ENCODE measurements at places on chromosomes 5 and 9.

- no peak for DNase-seq
These were observed 43.6 kb upstream of the KDM4C start for GRCh38 chr9:6714176-6714575.

DNA sequence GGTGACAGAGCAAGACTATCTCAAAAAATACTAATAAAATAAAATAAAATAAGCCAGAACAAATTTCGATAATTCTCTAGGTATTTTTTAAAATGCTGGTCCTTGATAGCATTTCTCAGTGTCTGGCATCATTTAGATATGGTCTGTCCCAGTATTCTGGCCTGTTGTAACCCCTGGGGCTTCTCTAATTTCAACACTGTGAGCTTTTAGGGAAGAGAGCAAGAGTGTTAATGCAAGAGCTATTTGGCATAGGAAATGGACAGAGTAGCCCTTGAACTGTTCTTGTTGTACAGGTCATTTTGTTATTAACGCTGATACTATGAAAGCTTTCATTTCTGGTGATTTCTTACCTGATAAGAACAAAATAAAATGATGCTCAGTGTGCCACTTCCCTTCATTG, 112.2 kb upstream of the ZNF608 start:
- DNase-seq, result no peak

DNA sequence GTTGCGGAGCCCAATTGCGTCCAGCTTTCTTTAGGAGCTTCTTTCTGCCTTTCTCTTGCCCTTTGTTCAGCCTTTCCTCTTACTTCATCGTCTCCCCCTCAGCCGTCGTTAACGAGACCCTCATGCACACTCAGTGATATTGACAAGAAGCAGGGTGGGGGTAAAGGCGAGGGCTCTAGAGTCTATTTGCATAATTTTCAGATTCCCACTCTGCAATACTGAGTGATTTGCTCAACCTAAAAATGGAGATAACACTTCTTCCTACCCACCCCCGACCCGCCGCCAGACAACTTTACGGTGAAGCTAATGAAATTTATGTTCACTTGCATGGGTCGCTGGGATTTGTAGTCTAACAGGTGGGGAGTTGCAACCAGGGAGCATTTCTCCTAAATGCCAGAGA, 1.3 kb upstream of the TBC1D2 start:
- no peak for DNase-seq

DNA sequence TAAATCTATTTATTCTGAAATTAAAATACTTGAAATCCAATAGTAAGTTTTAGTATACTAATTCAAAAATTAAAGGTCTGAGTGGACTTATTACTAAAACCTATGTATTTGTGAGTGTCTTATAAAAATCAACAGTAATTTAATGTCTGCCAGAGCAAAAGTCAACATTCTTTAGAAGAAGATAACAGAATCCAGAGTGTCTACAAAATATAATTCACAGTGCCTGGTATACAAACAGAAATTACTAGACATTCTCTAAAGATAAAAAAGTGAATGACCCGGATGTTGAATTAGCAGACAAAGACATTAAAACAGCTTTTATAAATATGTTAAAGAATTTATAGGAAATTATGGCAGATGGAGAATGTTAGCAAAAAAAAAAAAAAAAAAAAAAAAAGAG, 22.4 kb upstream of the IRX4 start:
- no peak for DNase-seq

DNA sequence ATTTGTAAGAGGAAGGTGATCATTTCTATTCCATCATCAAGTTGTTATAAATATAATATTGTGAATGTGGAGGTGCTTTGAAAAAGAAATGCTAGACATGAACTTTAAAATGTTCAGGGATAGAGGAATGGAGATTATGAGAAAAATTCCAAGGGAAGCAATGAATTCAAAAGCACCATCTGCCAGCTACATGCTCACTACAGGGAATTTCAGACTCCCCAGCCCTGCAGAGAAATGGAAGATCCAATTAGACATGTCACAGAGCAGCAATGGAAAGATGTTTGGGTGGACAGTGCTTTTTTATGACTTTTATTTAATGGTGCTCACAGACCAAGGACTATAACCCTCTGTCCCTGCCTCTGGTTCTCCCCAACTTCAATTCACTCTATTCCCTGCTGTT, 209.7 kb downstream of the ESM1 start:
- DNase-seq, result no peak

GRCh38 chr9:6247266-6247665, 31.7 kb downstream of the IL33 start:
- DNase-seq, result no peak

- no peak for DNase-seq
These were observed 88.3 kb downstream of the USP20 start for GRCh38 chr9:129923589-129923988.

DNA sequence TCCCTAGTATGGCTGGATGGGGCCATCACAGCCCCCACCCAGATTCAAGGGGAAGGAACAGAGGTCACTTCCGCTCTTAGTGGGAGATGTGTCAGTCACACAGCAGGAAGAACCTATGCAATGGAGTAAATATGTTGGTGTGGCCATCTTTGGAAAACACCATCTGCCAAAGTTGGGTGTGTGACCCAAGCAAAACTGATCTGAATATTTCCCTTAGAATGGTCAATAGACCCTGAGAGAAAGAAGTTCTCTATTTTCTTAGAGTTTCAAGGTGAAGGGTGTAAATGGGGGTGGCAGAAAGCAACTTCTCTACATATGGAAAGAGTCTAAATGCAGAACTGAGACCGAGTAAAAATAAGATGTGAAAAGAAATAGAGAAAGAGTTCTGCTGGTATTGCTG, 212.7 kb downstream of the ESM1 start:
- no peak for DNase-seq

DNA sequence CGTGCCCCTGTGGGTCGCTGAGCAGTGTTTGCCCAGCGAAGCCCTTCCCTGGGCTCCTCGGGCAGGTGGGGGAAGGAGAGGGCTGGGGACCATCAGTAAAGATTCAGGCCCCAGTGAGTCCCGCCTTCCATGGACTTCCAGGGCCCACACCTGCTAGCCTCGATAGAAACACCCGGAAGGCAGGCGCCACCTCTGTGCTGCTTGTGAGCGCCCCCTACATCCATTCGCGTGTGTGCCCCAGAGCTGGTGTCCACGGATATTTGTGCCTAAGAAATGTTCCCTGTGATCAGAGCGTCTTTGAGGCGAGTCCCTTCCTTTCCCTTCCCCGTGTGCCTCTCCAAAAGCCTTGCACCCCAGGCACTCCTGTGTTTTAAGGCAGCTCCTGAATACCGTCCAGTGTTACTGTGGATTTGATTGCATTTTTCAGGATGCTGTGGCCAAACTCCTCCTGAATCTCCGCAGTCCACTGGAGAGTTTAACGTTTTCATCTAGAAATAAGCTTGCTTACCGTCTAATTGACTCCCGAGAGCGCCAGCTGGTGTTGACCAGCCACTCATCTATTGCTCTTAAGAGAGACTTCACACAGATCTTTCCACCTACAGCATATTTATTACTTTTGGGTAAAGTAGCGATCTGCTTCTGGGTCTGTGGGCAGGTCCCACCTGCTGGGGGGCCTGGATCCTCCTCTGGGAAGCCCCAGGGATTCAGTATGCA, 101.4 kb downstream of the COL5A1 start:
- no peak for DNase-seq

DNA sequence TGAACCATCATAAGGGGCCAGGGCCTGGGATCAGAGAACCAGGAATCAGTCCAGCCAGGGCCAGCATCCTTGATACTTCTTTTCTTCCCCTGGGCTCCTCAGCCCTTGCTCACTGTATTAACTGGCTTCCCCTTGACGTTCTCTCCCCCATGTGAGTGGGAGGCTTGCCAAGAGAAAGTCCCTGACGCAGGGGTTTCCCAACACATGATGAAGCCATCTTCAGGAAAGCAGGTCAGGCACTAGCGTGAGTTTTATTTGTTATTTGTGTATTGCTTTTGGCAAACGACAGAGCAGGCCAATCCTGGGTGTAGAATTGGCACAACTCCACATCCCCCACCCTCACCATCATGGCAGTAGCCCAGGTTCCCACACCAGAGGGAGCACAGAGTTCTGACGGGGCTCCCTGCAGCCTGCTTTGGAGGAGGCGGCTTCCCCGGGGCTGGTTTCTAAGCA, 165.5 kb upstream of the NFIL3 start:
- DNase-seq, result no peak

DNA sequence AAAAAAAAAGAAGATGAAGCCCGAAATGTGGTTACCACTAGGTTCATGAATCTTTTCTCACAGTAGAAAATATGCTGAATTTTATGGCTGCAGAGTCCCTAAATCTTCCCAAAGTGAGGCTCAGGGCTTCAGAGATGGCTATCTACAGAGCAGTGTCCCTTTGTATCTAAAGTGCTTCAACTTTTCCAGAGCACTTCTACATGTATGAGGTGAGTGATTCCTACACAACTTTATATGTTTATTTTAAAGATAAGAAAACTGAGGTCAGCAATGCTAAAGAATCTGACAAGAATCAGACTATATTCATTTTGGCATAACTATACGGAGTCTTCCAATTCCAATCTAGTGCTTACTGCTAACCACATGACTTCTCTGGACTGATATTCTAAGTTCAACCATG, 53.2 kb downstream of the MRPS27 start:
- no peak for DNase-seq

DNA sequence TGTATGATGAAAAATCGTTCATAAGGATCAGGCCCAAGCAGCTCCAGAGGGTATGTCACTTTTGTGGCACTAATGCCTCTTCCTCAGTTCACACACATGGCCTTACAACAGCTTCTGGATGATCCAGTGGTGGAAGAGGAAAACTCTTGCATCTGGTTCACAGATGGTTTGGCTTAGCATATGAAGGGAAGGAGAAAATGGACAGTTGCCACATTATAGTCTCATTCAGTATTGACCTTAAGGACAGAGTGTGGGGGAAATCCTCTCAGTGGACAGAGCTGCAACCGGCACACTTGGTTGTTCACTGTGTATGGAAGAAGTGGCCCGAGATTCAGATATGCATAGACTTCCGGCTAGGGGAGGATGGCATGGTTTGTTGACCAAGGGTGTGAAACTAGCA, 22.8 kb downstream of the C9orf57 start:
- no peak for DNase-seq

DNA sequence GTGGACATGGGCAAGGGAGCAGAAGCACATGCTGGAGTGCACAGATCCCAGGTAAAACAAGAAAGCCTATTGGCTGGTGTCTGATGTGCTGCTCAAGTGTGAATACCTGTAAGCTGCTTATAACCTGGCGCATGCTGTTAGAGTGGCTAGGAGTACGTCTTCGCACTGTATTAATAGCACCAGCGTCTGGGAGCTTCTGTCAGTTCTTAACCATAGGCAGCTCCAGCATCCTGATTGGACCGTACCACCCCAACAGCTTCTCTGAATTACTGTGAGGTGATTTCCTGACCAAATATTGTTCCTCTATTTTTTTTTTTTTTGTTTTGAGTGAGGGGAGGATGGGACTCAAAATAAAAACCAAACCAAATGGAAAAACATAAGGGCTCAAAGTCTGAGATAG, 987.6 kb downstream of the PTPRD start:
- no peak for DNase-seq

- no peak for DNase-seq
These were observed 2.3 kb downstream of the NTRK2 start for GRCh38 chr9:84671586-84672521.

DNA sequence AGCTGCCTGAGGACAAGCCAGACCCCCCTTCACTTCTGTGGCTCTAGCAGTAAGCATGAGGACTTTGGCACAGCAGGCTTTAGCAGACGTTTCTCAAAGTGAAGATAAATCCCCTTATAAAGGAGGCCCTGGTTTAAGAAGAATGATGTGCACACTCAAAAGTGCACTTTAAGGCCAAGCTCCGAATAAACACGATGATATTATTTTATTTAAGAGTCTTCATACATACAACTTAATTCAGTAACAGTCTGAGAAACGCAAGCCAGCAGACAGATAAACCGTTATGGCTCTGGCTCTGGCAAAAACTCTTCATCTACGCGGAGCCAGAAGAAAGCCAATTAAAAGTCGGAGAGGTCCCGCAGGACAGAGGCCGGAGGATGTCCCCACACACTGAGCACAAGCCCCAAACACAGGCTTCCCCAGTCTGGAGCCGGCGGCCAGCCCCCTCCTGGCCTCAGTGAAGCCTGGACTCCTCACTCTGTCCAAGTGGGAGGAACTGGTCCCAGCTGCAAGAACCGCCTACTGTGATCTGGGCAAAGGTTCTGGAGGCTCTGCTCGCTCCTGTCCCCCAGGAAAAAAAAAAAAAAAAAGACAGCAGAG, 44.6 kb downstream of the ADAMTS2 start:
- no peak for DNase-seq

Data from CD8-positive, alpha-beta T cell (primary cell).